ENCODE measurements at places on chromosomes 6 and 20. TPM values are rescaled to one million over a fixed set of nuclear protein-coding genes. Genes with fewer than 3 reads are reported as not detected.

C20orf202 gene
- polyA plus RNA-seq, result not detected

DNA sequence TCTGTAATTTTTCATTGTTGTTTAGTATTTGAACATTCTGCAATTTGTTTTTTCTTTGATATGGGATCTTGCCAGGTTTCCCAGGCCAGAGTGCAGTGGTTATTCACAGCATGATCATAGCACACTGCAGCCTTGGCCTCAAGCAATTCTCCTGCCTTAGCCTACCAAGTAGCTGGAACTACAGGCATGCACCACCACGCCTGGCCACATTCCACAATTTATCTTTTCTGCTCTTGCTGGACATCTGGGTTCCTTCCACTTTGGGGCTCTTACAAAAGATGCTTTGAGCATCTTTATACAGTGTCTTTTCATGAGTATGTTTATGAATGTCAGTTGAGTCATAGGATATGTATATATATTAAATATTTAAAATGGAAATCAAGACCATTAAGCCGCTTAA lies 42.0 kb downstream of the PGM3 start:
- DNase-seq, result no peak

GRCh38 chr6:127090051-127090450 lies 28.4 kb upstream of the RSPO3 start:
- DNase-seq, result no peak

- no peak for DNase-seq
Observed at GRCh38 chr20:50519036-50519762, 9.0 kb downstream of the PTPN1 start.

C20orf204 gene
- polyA plus RNA-seq, result 0.06 TPM

DNA sequence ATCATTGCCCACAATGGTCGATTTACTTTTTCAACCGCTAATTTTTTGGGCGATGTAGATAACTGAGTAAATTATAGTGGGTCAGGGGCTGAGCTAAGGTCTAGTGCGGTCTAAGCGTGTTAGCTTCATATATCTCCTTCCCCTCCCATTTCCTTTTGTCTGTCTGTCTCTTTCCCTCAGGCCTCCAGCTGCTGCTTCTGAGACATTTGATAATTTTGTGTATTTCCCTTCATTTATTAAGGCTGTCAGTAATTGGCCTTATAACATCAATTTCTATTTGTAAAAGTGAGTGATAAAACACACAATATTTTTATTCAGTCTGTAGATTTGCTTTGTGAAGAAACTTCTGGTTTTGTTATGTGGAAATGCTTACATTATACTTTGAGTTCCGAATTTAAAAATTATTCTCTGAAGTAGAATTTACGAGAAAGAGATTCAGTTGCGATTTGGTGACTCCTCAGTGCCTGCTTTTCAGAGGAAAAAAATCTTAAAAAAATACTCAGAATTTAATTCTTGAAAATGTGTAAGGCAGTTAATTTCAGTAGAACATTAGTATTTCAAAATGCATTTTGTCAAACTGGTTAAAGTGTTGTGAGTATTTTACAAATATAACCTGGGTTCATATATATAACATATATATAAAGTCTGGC lies 1.4 kb downstream of the TMEM170B start:
- DNase-seq, result no peak

TBXT gene
- polyA plus RNA-seq, result not detected

GRCh38 chr6:31734821-31735406 lies 1.4 kb downstream of the CLIC1 start:
- DNase-seq, result no peak

ASIP gene
- polyA plus RNA-seq, result not detected

DNA sequence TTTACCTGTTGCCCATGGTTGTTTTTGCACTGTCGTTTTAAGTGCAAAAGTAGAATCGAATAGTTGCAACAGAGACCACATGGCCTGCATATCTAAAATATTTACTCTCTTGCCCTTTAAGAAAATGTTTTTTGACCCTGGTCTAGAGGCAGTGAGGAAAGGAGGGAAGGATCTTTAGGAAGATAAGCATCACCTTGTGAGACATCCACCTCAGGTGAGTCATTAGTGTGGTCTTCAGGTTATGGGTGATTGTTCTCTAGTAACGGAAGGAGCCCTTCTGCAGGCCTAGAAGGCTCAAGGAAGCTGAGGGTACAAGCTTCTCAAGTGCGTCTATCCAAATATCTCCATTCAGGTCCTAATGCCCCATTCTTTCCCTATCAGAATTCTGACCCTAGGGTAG lies 6.6 kb upstream of the RAB44 start:
- no peak for DNase-seq

DNA sequence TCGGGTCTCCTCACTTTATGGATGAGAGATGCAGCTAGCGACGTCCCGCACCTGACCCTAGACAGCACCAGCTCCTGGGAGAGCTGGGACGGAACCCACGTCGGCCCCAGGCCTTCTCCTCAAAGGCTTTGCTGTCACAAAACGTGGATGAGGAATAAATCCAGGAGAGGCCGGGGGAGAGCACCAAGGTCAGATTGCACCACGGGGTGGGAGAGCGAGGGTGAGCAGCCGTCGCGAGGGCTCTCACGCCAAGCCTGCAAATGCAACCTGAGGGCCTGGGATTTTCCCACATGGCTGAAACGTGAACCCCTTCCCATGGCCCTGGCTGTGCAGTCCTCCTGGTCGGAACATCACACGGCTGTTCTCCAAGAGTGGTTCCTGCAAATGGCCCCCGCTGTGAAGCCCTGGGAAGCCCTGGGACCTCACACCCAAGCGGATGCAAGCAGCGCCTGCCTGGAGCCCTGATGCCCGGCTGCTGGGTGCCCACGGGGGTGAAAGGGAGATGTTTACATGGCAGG lies 45.3 kb downstream of the DLL1 start:
- DNase-seq, result no peak

GRCh38 chr6:111837641-111838500 lies 35.4 kb downstream of the FYN start:
- DNase-seq, result no peak

DNA sequence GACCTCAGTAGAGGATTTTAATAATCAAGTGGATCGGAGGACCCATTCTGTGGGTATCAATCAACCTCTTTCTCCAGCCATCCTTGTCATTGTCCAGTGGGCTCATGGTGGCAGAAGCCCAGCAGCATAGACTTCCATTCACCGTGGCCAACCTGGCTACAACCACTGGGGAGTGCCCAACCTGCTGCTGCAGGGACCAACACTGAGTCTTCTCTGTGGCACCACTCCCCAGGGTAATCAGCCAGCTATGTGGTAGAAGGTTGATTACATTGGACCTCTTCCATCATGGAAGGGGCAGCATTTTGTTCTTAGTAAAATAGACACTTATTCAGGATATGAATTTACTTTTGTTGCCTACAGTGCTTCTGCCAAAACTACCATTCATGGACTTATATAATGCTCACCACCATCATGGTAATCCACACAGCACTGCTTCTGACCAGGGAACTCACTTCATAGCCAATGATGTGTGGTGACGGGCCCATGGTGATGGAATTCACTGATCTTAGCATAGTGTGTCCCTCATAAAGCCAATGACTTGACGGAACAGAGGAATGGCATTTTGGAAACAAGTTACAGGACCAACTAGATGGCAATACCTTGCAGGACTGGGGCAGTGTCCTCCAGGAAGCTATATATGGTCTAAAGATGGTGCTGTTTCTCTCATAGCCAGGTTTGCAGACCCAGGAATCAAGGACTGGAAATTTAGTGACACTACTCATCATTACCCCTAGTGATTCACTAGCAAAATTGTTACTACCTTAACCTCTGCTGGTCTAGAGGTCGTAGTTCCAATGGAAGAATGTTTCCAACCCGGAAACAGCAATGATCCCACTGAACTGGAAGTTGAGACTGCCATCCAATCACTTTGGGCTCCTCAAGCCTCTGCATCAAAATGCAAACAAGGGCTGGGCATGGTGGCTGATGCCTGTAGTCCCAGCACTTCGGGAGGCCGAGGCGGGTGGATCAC lies 7.6 kb downstream of the CD24 start:
- no peak for DNase-seq

EYS gene
- 0.04 TPM for polyA plus RNA-seq

GRCh38 chr6:129844118-129844891 lies 16.8 kb downstream of the TMEM244 start:
- DNase-seq, result peak; percentile 80

THBD gene
- polyA plus RNA-seq, result 0.04 TPM

DNA sequence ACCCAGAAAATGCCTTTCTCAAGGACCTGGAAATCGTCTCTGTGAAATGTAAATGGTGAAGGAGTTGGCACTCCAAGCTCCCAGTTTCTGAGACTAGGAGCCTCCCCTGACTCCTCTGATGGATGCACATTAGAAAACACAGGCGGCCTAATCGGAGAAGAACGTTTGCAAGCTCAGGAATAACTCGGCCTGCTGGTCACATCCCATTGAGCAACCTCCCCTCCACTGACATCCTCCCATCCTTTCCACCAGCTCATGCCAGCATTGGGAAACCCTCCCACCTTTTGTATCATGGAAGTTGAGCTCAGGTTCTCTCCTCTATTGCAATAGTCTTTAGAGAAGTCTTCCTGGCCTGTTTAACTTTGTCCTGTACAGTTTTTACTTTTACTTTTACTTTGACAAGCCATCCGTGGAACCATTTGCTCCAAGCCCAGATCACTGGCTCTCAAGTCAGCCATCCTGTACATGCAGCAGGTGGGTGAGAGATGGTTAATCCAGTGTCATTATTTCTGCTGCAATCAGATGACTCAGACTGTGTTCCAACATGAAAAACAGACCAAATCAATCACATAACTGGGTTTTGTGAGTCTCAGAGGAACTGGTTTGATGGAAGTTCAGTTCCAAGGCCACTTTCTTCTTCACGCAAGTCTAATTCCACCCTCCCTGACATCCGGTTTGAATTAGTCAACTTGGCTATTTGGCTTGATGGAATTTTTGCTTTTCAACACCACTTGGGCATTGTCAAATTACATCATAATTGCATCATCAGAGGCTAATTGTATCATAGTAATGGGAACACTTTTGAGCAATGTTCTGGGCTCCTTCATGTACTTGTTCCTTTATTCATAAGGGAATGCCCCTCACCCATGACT lies 619.4 kb upstream of the CDH4 start:
- DNase-seq, result no peak

DNA sequence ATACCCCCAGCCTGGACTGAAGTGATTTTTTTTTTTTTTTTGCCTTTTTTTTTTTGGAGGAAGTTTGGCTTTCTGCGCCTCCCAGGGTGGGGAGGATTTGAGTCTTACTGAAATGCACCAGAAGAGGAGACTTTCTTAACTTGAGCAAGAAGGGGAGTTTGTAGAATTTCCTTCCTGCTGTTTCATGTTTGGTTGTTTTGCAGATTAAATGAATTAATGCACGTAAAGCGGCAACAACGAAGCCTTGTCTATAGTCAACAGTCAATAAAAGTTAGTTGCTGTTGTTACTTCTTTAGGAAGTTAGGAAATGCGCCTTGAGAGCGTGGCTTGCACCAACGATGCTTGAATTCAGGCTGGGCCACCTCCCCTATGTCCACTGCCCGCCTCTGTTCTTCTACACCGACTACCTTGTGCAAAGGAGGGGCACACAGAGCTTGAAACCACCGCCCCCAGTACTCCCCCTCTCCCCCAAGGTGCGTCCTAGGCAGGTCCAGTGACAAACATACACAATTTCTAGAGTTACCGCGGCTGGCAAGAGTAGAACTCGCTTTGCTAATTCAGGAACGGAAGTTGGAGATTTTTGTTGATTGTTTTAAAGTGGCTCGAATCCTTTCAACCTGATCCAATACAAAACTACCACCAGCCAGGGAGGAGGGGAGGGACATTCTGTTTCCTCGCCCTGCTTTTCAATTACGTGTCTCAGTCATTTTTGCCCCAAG lies 830 bp upstream of the CYP24A1 start:
- DNase-seq, result no peak

DNA sequence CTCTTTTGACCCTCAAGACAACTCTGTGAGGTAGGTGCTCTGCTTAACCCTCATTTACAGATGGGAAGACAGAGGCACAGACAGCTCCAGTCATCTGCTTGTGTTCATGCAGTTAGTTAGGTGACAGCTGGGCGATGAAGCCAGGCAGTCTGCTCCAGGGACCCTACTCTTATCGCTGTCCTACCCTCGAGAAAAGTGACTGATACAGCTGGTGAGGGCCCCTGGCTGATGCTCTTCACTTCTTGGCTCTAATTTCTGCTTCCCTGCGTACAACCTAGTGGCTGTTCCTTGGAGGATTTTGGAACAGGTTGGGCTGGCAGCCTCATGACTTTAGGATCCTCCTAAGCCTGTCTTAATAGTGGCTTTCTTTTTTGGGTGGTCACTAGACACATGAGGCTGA lies 9.1 kb upstream of the TJAP1 start:
- DNase-seq, result no peak

ZFP64 gene
- polyA plus RNA-seq, result 29.0 TPM

- DNase-seq, result no peak
Observed at GRCh38 chr20:15374682-15375081, 1037.3 kb upstream of the FLRT3 start.

- no peak for DNase-seq
Observed at GRCh38 chr20:58459058-58459750, 56.0 kb downstream of the APCDD1L start.

DNA sequence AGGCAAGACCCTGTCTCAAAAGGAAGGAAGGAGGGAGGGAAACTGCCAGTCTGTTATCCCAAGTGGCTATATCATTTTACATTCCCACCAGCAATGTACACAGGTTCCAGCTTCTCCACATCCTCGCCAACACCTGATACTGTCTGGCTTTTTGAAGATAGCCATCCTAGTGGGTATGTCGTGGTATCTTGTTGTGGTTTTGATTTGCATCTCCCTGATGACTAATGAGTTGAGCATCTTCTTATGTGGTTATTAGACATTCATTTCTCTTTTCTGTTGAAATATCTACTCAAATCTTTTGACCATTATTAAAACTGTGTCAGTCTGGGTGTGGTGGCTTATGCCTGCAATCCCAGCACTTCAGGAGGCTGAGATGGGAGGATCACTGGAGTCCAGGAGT lies 47.9 kb upstream of the ARID1B start:
- peak; percentile 15 for DNase-seq

PPP1R3G gene
- polyA plus RNA-seq, result 0.39 TPM

DNA sequence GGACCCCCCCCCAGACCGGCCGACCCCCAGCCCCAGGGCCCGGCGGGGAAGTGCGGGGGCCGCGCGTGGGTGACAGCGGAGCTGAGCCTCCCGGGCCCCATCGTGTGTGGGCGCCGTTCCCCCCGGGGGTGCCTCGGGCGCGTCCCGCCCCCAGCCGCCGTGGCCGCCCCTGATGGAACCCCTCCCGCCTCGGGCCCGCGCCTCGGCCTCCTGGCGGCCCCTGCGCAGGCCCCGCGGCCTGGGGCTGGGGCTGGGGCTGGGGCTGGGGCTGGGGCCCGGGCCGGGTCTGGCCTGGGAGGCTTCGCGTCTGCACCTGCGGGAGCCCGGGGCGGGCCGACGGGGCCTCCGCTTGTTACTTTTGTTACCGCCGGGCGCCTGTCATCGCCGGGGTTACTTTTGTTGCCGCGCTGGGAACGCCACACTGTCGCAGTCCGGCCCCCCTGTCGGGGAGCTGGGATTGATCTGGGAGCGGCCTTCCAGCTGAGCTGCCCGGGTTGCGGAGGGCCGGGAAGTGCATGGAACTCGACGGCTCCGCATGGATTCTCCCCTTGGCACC lies 598 bp downstream of the OGFR start:
- no peak for DNase-seq

SLC22A2 gene
- polyA plus RNA-seq, result not detected

- DNase-seq, result no peak
Observed at GRCh38 chr6:166940643-166941068, 15.7 kb downstream of the RNASET2 start.

GRCh38 chr6:142013287-142013686 lies 119.4 kb upstream of the GJE1 start:
- DNase-seq, result peak; percentile 89

TBX18 gene
- polyA plus RNA-seq, result 28.6 TPM

PSMF1 gene
- 154 TPM for polyA plus RNA-seq

All from BJ (cell line).